ENCODE measurements at places on chromosomes 3 and 15.

GRCh38 chr15:69034352-69034751, 19.9 kb downstream of the NOX5 start:
- no peak for DNase-seq

DNA sequence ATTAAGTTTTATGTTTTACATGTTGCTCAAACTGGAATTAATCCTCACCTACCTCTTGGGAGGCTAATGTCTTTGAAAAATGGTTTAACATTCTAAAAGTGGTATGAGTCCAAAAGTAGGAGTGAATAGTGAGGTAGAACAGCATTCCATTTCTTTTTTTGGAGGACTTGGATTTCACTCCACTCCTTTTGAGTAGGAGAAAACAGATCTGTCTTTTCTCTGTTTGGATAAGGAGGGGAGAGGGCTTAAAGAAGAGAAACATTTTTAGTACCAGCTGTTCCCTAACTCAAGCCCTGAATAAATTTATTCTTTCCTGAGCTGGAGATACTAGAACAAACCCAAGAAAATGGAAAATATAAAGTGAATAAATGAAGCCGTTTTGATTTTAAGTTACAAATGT, 687.9 kb downstream of the MECOM start:
- DNase-seq, result no peak

DNA sequence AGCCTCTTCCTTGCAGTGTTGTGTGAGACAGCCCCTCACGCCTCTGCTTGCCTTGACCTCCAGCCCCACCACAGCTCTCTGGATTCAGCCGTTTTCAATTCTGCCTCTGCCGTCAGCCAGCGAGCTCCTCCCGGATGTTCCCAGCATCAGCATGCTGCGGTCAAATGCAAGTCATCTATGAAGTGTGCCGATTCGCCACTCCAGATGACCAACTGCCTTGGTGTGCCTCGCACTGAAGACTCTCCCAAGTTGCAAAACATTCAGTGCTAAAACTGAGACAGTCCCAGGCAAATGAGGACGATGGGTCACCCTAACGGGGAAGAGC, 30.6 kb upstream of the RASA2 start:
- DNase-seq, result no peak

DNA sequence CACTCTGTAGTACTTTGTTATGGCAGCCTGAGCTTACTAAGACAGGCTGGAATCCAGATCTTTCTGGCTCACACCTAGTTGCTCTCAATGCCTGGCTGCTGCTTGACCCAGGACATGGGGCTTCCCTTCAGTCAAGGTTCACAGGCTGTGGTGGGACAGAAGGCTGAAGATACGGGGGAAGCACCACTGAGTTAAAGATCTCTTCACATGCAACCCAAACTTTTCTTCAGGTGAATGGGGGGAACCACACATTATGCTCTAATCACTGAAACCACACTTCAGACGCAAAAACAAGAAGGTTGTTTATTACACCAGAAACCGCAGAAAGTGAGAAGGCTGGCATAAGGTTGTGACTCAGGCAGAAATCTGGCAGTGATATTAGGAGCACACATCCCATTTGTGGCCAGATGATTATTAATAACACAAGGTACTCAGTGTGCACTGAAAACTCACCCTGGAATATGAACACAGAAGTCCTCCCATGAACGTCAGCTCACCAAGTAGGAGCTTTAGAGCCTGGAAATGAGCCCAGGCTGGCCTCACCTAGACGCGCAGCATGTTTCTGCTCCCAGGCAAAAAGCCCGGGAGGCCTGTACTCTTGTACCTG, 230.5 kb upstream of the CHRNA7 start:
- no peak for DNase-seq

DNA sequence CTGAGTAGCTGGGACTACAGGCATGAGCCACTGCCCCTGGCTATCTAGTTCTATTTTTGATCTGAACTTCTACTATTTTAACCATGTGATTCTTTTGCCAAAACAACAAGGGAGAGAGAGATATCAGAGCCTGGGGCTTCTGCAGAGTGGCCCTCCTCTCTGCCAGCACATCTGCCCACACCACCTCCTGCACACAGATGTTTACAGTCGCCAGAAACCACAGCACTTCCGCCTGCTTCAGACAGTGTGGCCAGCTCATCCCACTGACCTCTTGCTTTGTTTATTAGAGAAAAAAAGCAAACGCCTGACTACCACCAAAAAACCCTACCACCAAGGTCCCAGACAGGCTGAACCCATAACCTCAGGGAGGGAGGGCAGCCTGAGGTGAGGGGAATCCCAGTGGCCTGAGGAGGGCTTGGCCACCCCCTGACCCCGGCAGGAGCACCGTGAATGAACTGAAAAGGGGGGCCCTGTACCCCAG, 85.9 kb upstream of the ABHD2 start:
- DNase-seq, result no peak

GRCh38 chr3:132399054-132399929, 18.0 kb upstream of the DNAJC13 start:
- no peak for DNase-seq

GRCh38 chr15:30008156-30008555, 74.6 kb upstream of the GOLGA8J start:
- DNase-seq, result no peak

GRCh38 chr3:44337248-44337785, 1.2 kb upstream of the TCAIM start:
- DNase-seq, result no peak

DNA sequence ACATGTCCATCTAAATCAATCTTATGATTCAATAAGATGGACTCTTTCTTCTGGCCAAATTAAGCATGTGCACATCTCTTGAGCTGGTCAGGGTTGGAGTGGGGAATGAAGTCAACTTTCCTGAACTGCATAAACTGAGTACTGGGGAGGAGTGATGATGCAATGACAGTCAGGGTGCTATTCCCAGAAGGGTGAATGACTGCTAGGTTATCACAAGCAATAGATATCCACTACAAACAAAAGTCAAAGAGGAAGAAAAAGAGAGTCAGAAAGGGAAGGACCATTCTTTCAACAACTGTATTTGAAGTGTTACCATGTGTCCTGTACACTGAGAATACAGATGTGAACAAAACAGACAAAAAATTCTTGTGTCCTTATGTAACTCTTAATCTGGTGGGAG, 70.0 kb downstream of the ALCAM start:
- DNase-seq, result no peak

DNA sequence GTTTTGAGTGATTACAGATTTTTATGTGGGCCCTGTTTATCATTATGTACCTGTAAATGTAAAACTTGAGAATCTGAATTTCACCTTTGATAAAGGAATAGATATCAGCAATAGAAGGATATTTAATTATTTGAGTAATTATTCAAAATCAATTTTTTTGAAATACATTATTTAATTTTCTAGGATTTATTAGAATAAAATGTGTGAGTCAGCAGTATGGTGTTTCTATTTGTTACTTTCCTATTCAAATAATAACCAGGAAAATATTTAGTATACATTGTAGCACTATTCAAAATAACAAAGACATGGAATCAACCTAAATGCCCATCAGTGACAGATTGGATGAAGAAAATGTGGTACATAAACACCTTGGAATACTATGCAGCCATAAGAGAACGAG, 22.1 kb downstream of the CAPN7 start:
- DNase-seq, result no peak

DNA sequence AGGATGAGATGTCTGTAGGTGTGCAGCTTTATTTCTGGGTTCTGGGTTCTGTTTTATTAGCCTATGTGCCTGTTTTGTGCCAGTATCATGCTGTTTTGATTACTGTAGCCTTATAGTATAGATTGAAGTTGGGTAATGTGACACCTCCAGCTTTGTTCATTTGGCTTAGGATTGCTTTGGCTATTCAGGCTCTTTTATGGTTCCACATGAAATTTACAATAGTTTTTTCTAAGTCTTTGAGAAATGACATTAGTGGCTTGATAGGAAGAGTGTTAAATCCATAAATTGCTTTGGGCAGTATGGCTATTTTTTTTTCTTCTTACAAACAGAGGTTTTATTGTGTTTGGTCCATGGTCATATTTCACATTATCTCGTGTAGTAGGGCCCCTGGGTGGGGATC, 285.8 kb upstream of the GADL1 start:
- DNase-seq, result no peak

GRCh38 chr3:54432975-54433374, 310.6 kb downstream of the CACNA2D3 start:
- no peak for DNase-seq

GRCh38 chr15:32784581-32784980, 66.8 kb downstream of the GREM1 start:
- no peak for DNase-seq

DNA sequence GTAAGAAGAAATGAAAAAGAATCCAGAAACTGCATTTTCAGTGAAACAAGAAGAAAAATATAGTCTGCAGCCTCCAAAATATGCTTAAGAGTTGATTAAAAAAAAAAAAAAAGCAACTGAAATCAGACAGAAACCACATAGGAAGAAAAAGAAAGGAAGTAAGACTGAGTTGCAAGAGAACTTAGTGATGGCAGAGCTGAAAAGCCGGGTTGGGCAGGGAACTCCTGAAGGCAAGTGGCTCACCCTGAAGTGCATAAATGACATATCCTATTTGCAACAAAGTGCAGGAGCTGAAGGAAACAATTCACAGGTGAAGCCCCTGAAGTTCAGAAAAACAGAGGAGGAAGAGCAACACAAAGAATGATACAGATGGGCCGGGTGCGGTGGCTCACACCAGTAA, 108.8 kb upstream of the SLC25A36 start:
- no peak for DNase-seq

DNA sequence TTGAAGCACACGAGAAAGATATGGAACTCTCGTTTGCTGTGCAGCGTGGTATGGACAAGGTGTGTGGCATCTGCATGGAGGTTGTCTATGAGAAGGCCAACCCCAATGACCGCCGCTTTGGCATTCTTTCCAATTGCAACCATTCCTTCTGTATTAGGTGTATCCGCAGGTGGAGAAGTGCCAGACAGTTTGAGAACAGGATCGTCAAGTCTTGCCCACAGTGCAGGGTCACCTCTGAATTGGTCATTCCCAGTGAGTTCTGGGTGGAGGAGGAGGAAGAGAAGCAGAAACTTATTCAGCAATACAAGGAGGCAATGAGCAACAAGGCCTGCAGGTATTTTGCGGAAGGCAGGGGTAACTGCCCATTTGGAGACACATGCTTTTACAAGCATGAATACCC, 1.2 kb downstream of the MKRN3 start:
- no peak for DNase-seq

GRCh38 chr15:91186904-91187656, 87.0 kb downstream of the SV2B start:
- no peak for DNase-seq

DNA sequence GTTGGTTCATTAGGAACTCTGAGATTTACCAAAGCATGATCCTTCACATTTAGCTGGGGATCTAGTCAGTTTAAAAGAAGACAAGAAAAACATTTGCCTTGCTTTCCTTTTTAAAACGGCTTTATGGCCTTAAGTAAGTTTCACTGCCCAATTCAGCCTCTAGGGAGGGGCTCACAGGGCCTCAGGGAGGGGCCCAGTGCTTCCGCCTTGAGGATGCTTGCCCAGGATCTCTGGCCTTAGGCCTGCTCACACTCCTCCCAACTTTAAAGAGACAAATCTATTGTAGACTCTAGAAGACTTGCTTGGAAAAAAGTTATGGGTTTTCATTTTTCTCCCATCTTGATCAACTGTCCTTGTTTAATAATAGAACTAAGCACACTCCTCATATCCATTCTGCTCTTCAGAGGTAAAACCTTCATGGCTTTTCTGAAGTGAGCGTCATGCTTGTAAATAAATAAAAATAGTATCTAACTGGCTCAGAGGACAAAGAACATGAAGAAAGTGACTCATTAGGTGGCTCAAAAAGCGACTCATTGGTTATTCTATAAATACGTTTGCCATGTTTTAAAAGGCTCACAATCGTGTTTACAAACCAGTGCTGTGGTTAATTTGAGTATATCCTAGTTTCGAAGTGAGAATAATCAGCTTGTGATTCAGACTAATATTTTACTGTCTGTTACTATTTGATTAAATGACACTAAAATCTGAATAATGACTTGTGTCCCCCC, 13.7 kb downstream of the PDHB start:
- DNase-seq, result no peak

DNA sequence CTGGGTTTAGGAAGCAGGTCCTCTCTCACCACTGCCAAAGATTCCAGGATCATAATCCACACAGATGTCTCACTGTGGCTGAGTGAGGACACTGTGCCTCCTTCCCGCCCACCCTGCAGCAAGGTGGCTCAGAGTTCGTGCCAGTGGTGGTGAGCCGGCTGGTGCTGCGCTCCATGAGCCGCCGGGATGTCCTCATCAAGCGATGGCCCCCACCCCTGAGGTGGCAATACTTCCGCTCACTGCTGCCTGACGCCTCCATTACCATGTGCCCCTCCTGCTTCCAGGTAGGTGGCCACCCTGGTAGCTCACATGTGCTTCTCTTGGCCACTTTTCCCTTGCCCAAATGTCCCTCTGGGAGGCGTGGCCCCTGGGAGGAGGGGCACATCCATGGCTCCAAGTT, 9.0 kb upstream of the RHO start:
- DNase-seq, result no peak

GRCh38 chr15:75335705-75336355, at the start of gene COMMD4:
Gene COMMD4 (plus strand): TSS chr15:75336063. CDS start chr15:75336090, 27 bp downstream.
- DNase-seq, result peak; percentile 94

- no peak for DNase-seq
Measured at GRCh38 chr15:93943586-93943985, 287.8 kb upstream of the MCTP2 start.

- no peak for DNase-seq
Measured at GRCh38 chr15:50107591-50108408, 11.2 kb downstream of the ATP8B4 start.

DNA sequence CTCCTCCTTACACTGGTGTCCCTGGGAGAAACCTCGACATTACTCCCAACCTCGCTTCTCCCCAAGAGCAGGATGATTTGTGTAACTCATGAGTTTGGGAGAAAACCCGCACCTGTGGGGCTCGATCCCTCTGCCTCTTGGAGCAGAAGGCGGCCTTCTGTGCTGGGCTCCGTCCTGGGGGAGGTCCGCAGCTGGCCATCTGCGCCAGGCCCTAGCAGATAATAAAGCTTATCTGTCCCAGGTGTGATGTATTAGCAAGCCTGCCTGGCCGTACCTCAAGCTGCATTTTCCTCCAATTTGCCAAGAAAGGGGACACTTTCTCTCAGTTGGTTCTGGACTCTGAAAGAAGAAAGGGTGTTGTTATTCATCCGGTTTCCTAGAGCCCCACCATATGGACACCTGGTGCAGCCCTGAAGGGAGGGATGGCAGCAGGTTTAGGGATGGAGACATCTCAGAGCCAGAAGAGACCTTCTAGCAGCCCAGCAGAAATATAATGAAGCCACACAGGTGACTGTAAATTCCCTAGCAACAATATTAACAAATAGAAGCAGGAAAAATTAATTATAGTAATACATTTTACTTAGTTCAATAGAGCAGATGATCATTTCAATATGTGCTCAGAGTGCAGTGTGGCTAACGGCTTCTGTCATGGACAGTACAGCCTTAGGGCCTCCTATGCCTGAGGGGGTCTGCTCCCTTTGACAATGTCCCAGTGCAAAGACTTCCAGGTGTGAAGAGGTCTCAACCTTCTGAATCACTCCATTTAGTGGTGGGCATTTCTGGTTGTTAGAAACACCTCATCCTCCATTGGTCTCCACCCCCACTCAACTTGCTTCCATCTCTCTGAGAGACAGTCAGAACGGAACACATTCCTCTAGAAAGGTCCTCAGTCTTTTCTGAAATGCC, 94.8 kb downstream of the CPN2 start:
- DNase-seq, result no peak

All from nucleus accumbens (tissue), 56 donors.